ENCODE measurements at places on chromosomes 12 and 14.

DNA sequence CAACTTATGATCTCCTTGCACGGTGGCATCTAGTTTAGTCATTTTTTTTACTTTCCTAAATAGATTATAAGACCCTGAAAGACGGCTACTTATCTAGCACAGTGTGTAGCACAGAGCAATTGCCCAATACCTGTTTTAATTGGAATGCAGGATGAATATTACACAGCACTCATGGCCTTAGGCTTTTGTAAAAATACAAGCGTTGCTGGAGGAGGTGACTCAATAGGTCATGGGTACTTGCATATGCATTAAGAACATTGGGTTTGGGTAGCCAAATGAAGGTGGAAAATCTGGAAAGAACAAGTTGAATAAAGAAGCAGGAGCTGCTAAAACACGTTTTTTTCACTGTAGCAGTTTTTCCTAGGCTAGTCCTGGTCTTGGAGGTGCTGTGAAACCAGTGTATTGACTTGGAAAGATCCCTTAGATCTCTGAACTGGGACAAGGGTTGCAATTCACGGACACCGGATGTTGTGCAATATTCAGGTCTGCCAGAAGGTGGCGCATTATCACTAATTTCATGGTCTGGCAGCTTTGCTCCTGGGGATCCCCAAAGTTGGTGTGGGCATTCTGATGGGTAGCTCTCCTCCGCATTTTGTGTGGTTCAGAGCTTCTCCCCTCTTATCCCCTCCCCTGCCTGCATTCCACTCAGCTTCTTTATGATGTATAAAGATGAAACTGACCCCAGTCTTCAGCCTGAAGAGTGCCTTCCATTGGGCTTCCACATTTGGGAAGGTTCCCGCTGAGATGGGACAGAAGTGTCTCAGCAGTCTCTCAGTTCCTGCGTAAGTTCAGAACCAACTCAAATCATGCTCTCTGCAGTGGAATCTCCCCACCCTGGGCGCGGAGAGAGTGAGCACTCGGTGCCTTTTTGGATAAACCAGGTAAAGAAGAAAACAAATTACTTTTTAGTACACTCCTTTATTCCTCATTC, 278.3 kb downstream of the NRXN3 start:
- no peak for DNase-seq

DNA sequence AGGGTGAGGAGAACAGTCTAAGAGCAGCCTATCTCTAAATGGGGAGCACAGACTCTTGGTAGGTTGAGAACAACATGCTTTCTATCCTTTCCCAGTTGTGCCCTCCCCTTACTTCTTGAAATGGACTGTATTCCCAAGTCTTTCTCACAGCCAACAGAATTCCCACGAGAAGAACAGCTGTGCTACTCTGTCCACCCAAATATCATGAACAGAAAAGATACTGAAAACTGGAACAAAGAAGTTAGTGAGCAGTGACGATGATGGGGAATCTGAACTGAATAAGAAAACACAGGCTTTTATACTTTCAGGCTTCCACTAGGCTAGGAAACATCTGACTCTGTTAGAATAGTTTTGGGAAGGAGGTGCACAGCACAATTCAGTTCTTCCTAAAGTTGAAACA, 3.4 kb downstream of the NACA start:
- DNase-seq = no peak

DNA sequence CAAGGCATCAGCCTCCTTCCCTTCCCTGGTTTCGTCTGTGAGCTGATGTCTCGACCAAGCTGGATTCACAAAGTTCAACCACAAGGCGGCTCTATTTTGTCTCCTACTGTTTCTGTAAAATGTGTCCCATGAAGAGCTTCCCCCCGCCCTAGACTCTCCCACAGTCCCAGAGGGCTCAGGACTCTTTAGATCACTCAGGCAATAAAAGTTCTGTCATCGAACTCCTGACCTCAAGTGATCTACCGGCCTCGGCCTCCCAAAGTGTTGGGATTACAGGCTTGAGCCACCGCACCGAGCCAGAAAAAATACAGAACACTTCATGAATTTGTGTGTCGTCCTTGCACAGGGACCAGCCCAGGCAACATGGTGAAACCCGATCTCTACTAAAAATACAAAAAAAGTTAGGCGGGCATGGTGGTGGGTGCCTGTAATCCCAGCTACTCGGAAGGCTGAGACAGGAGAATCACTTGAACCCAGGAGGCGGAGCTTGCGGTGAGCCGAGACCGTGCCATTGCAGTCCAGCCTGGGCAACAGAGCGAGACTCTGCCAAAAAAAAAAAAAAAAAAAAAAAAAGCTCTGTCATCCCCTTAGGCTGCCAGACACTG, 149.4 kb downstream of the BCL11B start:
- no peak for DNase-seq

DNA sequence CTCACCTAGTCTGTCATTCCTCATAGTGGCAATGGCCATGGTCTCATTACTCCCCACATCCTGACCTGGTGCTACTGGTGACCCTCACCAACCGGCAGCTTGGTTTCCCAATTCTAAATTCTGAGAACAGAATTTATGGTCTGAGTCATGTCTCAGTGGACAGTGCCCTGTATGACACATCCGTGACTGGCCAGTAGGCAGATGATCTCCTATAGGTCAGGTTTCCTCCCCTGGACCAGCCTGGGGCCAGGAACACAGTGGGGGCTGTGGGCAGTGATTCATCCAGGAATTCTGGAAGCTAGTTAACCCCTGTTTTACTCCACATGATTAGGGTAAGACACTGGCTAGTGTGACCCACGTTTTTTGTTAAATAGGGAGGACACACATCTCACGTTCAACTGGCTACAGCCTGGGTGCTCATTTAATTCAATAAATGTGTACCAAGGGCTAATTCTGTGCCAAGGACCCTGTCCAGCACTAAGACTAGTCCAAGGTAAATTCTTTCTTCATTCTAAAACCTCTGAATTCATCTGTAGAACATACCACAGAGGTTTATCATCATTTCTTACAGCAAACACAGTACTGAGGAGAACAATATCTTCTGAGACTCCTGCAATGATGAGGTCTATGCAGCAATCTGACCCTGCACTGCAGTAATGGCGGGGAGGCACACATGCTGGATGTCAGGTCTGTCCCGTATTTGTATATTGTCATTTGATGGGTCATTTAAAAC, 249.6 kb upstream of the TBX3 start:
- DNase-seq = no peak

DNA sequence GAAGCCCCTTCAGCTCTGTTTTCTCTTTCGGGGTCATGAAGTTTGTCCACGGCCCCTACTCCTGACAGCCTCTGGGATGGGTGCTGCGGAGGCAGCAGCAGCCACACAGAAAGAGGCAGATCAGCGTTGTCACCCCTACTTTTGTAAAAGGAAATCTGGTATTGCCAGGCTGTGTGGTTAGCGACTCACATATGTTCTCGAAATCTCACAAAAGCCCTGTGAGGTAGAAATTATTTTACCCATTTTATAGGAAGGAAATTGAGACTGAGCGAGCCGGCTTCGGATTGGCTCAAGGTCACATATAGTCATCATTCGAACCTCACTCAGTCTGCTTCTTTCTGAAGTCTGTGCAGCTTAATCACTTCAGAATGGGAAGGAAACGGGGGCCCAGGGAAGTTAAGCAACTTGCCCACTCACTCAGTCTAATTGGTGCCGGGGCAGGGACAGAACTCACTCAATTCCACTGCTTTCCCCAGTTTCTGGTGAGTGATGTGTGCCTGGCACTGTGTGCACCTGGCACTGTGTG, 1.1 kb upstream of the CKAP4 start:
- DNase-seq = no peak

Data from NCI-H524 treated with DMSO at 0.1 percent for 48 hours (cell line).